ENCODE measurements at places on chromosomes 5 and 9.

GRCh38 chr5:11239261-11240015, 478.4 kb upstream of the DAP start:
- no peak for DNase-seq

DNA sequence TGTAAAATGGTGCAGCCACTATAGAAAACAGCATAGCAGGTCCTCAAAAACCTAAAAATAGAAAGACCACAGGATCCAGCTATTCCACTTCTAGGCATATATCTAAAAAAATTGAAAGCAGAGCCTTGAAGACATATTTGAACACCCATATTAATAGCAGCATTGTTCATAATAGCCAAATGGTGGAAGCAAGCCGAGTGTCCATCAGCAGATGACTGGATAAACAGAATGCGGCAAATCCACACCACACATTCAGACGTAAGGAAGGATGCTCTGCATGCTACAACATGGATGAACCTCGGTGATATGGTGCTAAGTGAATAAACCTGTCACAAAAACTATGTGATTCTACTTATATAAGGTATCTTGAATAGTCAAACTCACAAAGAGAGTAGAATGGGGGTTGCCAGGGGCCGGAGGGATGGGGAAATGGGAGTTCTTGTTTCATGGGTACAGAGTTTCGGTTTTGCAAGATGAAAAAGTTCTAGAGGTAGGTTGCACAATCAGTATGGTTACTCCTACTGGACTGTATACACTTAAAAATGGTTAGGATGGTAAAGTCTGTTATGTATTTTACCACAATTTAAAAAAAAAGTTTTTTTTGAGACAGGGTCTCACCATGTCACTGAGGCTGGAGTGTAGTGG, 17.1 kb upstream of the HSD17B3 start:
- no peak for DNase-seq

- DNase-seq: no peak
Measured at GRCh38 chr9:36050476-36050875, 13.8 kb downstream of the RECK start.

- no peak for DNase-seq
Measured at GRCh38 chr9:72623156-72623555, 101.7 kb downstream of the TMC1 start.

DNA sequence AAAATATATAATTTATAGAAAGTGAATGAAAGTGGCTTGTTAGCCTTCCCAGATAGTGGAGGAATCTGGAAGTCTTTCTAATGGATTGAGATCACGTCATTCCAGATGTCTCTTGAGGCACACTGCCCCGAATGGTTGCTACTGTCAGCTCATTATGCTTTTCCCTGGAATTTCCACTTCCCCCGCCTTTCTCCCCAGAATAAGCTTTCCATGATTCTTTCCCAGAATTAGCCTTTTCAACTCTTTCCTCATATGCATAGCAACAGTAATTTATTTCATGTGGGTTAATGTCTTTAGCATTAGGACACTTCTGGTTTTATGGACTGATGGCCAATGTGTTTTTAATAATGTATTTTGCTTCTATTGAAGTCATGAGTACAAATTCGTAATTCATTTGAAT, 81.5 kb downstream of the PALM2AKAP2 start:
- DNase-seq: no peak

- no peak for DNase-seq
Measured at GRCh38 chr9:123251324-123251723, 17.1 kb downstream of the STRBP start.

- DNase-seq: no peak
Measured at GRCh38 chr9:77829420-77829819, 181.3 kb upstream of the GNA14 start.

DNA sequence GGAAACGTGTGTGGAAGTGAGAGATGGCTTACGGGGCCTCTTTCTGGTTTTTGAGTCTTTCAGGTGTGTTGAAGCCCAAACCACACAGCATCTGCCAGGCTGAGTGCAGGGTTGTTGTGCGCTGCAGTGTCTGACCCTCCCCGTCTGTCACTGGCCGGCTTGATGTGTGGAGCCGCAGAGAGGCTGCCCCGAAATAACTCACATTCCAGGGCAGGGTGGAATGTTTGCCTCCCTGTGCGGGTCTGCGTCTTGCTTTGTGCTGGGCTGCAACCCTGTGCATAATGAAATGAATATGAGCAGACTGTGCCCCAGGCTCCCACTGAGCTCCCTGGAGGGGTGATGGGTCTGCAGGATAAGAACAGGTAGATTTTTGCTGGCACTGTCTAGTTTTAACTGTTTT, 9.9 kb upstream of the PLEKHG4B start:
- DNase-seq: no peak
